ENCODE measurements at places on chromosomes 1 and 21.

DNA sequence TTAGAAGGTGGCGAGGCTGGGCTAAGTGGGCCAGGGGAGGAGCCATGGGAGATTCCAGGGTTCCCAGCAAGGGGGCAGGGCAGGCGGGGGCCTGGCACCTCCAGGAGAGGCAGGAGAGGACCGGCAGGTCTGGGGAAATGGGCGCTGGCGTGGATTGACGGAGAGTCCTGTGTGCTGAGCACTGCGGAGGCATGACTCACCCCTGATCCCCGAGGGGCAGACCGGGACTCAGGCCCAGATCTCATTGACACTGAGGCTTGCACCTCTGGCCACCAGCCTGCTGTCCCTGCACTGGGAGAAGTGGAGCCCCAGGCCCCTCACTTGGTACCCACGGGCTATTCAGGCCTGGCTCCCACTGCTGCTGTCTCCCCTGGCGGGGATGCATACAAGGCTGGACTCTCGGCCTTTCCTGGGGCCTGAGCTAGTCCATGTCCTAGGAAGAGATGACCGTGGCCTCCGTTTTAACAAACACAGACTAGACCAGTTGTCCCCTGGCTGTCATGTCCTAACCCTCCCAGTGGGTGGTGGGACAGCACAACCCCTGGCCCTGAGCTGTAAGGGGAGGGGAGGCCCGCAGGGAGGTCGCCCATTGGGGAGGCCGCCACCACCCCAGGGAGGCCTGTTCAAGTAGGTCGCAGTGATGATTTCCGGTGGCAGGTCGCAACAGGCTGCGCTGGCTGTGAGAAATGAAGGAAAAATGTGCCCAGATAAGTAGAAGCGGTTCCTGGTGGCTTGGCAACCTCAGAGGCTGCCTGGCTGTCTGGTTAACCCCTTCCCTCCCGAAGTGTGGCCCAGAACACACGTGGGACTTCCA is 39.7 kb downstream of the RIPK4 start:
- no peak for DNase-seq

- DNase-seq: no peak
Observed at GRCh38 chr1:238652346-238652968, 733.9 kb upstream of the CHRM3 start.

DNA sequence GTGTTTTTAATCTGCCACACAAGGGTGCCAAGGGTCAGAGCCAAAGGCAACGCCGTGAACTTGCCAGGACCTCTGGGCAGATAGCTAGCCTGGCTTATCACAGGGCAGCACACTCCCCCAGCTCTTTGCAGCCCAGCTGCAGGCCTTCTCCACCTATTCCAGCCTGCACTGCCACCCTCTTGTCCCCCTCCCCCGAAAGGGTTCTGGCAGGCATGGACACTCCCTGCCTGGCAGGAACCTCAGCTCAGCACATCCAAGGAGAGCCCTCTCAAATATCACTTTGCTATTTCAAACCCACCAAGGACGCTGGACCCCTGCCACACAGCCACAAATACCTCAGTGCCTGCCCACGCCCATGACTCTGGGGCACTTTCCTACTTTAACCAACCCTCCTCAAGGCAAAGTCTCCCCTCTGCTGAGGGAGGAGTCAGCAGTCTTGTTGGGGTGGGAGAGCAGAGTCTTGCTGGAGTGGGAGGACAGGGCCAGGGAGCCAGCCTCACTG is 9.1 kb downstream of the SSBP3 start:
- no peak for DNase-seq

DNA sequence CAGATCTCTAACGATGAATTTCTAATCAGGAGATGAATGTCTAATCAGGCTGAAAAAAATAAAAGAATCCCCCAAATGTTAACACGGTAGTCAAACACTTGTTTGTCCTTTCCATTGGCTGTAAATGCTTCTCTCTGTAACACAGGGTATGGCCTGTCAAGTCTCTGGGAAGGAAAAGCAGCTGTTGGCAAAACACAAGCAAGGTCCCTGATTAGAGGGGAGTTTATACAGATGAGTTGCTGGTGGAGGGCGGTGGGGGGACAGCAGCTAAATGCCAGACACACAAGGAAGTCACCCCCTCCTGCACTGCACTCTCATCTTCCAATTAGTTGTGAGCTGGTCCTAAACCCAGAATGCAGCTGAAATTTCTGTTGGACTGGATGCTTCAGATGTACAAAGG is 51.0 kb downstream of the PGBD5 start:
- no peak for DNase-seq

DNA sequence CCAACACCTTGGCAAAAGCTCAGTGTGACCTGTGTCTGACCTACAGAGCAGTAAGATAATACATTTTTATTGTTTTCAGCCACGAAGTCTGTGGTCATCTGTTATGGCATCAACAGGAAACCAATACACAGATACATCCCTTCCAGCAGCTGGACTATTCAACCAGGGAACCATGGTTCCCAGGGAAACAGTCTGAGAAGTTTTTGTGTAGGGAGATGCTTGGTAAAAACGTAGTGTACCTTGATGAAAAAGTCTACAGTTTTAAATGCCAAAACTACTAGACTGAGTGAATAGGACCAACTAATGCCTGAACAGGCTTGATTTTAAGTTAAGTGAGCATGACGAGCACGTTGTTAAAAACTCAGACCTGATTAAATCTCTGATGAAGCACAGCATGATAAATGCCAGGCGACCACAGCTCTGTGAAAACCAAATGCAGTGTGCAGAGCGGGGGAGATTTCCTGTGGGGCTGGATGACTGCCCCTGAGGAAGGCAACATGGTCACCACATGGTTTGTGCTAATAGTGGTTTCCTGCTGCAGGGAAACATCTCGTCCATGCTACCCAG is 228.9 kb downstream of the TNR start:
- no peak for DNase-seq

DNA sequence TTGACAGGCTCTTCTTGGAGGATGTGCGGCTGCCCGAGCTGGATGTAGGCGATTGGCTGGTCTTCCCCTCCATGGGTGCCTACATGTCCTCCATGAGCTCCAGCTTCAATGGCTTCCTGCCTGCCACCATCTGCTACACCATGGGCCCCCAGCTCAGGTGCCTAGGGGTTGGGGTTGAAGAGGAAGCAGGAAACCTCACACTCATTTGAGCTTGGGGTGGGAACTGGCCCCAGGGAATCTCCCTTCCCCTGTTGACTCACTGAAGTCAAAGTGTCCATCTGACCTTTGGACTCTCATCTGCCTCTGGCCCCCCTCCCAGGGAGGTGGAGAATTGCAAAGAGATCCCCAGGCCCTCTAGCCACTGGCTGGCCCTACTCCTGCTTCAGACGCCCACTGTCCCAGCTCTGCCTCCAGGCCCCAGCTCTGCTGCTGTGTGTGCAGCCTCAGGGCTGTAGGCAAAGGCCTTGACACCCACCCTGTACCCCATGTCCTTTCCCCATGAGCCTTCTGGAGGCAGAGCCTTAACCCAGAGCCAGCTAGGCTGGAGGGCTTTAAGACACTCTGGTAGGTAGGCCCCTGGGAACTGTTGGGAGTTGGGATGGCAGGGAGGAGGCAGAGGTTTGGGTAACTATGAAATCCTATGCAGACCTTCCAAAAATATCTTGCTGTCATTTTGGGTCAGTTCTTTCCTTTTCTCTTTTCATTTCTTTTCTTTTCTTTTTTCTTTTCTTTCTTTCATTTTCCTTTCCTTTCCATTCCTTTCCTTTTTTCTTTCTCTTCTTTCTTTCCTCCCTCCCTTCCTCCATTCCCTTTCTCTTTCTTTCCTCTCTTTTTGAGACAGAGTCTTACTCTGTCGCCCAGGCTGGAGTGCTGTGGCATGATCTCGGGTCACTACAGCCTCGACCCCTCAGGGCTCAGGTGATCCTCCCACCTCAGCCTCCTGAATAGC is 66.9 kb upstream of the TINAGL1 start:
- DNase-seq: no peak
